ENCODE measurements at places on chromosomes 12 and 14.

DNA sequence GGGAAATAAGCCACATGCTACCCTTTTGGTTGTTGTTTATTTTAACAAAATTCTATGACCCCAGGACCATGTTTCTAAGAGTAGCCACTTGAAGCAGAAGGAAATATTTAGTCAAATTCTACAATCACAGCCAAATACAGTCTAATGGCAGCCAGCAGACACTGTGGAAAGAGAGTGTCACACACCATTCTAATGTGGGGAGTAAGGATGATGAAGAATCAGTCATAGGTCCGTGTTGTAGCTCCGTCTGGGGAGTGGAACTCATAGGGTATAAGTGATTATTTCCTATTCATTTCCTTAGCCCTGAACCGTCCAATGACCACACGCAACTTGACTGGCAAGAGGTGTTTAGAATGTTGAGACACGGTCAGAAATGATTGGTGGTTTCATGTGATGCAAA, 461.2 kb downstream of the DPF3 start:
- DNase-seq = no peak

DNA sequence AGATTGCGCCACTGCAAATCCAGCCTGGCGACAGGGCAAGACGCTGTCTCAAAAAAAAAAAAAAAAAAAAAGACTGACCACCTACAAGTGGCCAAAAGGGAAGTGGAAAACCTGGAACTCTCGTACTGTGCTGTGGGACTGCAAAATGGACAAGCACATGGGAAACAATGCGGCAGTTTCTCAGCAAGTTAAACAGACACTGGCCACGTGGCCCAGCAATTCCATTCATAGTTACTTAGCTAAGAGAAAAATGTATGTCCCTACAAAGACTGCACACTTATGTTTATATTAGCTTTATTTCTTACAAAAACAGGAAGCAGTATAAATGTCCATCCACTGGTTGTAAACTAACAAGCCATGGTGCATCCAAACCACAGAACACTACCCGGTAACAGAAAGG, 5.6 kb downstream of the CHFR start:
- peak; percentile 48 for DNase-seq

GRCh38 chr14:52032204-52032801, 36.6 kb downstream of the NID2 start:
- DNase-seq = no peak

- DNase-seq = peak; percentile 46
These were observed 482 bp upstream of the IFI27L2 start for GRCh38 chr14:94129758-94130414.

GRCh38 chr12:111316671-111317070, 52.2 kb downstream of the PHETA1 start:
- DNase-seq = no peak

DNA sequence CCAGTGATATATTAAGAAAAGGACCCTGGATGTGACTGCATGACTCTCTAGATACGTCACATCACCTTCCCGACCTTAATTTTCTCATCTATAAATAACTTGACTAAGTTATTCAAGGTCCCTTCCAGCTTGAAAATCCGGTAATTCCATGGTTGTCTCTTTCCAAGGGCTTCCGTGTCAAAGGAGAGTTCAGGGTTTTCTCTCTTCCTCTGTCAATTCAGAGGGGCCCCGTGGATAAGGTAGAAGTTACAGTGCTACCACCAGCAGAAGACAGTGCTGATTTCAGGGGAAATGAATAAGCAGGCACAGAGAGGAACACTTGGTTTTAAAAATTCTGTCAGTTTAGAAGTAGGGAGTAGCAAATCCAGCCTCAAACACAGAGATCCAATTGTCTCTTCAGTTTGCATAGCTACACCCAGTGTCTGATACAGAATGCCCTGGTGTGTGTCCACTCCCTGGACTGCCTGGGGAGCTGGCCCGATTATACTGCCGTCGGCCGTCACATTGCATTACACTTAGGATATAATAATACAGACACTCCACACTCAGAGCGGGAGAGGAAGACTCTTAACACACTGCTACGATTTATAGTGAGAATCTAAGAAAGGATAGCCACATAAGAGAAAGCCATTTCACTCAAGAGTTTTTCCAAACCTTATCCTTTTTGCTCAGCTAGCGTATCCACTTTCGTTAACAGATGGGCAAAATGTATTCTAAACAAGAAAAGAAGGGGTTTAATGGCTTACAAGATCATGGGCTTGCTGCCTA, 54.7 kb upstream of the GTF2A1 start:
- no peak for DNase-seq

DNA sequence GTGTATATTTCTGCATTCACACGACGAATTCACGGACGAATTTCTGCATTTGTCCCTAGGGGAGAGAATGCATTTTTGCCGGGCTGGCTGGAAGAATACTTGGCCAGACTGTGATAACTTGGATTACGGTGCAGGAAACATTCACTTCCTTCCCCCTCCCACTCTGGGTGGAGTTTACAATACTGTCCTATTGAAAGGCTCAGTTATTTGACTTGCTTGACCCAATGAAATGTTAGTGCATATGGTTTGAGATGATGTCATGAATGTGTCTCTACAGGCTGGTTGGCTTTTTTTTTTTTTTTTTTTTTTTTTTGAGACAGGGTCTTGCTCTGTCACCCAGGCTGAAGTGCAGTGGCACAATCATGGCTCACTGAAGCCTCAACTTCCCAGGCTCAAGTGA, 90.7 kb upstream of the NOS1 start:
- DNase-seq = no peak

All from kidney (tissue), 22 donors.